Germinal center (tissue), 1 donor: ENCODE measurements at places on chromosomes 1 and 21.
A peak's percentile ranks its signal among the peaks of the same experiment; 100 is the strongest.

GRCh38 chr21:36783612-36784374, 84.9 kb downstream of the SIM2 start:
- DNase-seq, result no peak

DNA sequence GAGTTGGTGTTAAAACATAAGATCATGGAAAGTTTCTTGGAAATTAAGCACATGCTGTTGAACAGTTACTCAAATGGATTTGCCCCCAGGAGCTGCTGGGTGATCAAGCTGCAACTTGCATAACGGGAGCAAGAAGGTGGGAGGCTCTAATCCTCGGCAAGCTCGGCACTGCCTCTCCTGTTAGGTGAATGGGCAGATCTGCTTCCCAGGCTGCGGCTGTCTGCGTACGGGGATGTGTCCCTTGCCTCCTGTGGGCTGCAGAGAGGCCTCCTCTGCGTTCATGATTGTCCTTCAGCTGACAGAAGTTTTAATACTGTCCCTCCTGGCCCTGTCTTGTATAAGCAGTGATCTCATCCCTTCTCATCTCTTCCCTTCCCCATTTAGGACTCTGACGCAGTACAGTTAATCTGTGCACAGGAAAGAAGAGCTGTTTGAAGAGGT, 36.7 kb downstream of the ATP1A1 start:
- no peak for DNase-seq

DNA sequence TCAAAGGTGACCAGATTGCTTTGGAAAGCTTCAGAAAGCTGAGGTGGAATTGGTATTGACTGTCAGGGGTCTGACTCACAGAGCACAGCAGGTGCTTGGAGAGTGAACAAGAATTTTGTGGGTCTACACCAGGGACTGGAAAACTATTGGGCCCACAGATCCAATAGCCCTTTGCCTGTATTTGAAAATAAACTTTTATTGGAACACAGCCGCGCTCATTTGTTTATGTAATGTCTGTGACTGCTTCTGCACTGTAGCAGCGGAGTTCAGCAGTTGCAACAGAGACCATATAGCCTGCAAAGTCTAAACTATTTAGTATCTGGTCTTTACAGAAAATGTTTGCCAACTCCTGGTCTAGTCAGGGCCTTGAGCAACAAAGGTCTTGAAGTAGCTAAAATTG, 315.6 kb downstream of the NFIA start:
- no peak for DNase-seq

- DNase-seq, result no peak
Observed at GRCh38 chr1:31393463-31393862, 19.6 kb upstream of the SERINC2 start.

DNA sequence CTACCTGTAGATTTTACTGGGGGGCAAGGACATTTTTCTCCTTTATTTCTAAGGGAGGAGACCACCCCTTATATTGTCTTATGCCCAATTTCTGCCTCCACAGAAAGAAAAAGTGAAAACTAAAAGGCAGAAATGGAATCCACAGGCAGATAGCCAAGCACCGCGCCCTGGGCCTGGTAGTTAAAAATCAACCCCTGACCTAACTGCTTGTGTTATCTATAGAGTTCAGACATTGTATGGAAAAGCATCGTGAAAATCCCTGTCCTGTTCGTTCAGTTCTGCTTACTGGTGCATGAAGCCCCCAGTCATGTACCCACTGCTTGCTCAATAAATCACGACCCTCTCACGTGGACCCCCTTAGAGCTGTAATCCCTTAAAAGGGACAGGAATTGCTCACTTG, 33.7 kb upstream of the IL6R start:
- no peak for DNase-seq

DNA sequence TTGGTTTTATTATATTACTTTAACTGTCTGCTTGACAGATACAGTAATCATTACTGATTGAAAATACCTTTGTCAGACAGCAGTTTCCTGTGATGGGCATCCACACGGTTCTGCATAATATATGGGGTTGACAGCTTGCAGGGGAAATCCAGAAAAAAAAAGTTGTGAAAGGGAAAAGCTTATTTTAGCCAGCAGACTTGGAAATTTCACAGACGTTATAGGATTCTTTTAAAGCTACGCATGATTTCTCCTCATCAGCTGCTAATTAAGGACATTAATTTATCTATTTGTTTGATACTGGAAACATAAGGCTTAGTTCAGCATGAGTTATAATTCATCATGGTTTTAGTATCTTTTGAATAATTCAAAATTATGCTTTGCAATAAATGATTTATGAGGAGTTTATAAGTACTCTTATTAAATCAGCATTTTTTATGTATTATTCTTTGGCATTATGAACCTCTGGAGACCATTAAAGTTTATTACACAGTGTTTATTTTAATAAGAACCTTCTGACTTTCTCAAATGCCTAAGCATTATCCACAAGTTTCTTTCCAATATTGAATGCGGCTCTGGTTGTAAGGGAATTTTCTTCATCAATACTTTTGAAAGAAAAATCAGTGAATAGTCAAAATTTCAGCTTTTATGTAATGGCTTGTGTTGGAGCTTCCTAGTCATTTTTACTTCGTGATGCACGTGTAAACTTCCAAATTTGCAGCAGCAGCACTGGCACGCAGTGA, 235.3 kb upstream of the KCNK2 start:
- DNase-seq, result no peak

GRCh38 chr21:44443291-44443890, 11.9 kb upstream of the LRRC3 start:
- DNase-seq, result no peak

- DNase-seq, result peak; percentile 78
Observed at GRCh38 chr1:209755926-209756614, at the start of gene TRAF3IP3. TSS of gene TRAF3IP3 (plus strand) at chr1:209756053. CDS start at chr1:209760040, 3,987 bp downstream.

GRCh38 chr1:60573726-60574409, 500.3 kb upstream of the C1orf87 start:
- no peak for DNase-seq

DNA sequence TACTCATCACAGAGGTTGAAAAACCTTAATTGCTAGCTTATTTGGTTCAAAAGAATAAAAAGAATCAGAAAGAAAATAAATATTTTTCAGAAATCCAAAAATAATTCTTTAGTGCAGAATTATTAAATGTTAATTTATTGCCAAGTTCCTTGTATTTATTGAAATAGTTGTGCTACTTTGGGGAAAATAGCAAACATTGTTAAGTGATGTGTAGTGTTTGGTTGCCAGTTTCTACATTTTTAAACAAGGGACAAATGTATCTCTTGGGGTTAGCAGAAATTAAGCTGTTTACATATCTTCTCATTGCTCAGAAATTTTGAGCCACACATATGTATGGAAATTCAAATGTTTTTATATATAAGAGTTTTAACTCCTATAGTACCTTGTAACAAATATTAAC, 775.0 kb downstream of the USP25 start:
- no peak for DNase-seq

DNA sequence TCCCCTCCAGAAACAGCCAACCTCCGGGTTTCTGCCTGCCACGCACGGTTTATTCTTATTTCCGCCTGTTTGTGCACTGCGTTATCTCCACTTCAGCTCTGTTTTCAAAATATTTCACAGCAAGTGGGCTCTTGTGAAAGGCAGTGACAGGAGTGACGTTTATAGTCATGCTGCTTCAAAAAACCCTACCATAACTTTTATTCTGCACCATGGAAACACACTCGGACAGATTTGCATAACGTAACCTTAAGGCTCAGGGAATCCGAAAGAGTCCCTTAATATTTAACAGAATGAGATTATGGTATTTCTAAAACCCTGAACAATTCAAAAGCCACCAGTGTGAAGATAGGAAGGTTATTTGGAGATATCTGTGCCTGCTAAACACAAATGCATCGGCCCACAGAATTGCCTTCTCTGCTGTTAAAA, 782 bp upstream of the SDE2 start:
- peak; percentile 64 for DNase-seq

DNA sequence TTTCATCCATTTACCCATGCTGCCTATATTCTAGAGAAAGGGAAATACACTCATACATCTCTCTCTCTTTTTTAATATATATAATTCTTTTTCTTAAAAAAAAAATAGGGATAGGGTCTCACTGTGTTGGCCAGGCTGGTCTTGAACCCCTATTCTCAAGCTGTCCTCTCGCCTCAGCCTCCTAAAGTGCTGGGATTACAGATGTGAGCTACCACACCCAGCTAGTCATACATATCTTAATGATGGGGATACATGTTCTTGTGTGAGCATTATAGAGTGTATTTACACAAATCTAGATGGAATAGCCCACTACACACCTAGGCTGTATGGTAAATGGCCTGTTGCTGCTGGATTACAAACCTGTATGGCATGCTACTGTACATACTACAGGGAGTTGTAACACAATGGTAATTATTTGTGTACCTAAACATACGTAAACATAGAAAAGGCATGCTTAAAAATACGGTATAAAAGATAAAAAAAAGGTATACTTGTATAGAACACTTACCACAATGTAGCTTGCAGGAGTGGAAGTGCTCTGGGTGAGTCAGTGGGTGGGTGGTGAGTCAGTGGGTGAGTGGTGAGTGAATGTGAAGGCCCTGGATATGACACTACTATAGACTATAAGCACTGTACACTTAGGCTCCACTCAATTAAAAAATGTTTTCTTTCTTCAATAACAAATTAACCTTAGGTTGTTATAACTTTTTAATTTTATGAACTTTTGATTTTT, 72.9 kb downstream of the IVNS1ABP start:
- DNase-seq, result no peak

DNA sequence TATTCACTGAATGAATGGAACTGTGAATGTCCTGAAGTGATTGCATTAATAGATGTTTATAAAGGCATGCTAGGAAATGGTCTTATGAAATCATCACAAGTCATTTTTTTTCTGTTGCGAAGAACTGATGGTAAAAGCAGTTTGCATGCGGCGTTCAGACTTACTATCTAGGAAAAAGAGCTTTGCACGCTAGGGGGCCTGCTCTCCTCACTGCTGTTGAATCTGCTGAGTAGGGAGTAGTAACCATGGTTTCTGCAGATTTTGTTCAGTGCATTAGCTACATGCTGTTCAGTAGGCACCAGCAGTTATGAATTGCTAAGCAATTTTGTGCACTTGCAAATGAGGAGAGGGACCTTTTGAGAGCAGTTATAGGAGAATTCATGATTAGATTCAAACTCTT, 57.9 kb downstream of the CENPF start:
- no peak for DNase-seq

DNA sequence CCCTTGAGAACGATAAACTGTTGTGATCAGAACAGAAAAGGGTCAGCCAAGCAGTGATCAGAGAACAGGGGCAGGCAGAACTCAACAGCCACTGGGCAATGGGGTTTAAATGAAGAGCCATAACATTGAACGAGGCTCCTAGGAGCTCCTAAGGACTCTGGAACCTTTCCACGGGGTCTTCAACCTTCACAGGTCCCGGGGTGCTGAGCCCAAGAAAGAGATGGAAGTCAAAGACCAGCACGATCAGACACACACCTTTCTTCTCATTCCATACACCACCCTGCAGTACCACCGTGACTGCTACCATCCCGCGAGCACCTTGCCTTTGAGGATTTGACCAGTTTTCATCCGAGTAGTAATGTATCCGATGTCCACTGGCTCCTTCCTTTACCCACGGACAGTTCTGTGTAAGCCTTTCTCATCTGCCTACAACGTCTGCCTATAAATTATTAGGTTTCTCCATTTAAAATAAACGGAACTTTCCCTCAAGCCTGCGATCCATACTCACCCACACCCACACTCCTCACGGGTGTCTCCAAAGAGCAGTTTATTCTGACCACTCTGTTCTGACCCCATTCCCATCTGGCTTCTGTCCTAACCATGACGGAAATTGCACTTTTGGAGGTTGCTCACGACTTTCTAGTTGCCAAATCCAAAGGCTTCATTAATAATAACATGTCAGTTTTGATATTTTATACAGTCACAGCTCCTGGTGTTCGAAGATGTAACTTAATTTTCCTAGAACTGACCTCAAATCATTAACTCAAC, 16.8 kb upstream of the HHAT start:
- no peak for DNase-seq

- no peak for DNase-seq
Observed at GRCh38 chr1:111631502-111631901, 11.9 kb downstream of the RAP1A start.

DNA sequence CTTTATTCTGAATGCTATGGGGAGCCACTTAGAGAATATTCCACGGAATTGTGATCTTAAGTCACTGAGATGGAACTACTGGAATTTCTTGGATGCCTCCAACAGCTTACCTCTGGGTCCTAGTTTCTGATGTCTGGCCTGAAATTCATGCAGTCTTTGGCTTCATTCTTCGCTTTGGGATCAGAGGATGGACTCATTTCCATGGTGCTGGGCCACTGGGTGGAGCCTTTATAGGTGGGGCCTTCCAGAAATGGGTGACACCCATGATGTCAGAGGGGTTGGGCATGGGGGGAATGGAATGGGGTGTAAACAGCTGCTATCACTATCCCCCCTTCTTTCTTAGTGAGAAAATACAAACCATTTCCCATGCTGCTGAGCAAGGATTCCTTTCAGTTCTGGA, 73.7 kb upstream of the FGGY start:
- no peak for DNase-seq

GRCh38 chr1:246533371-246533905, 26.4 kb upstream of the SMYD3 start:
- DNase-seq, result no peak

DNA sequence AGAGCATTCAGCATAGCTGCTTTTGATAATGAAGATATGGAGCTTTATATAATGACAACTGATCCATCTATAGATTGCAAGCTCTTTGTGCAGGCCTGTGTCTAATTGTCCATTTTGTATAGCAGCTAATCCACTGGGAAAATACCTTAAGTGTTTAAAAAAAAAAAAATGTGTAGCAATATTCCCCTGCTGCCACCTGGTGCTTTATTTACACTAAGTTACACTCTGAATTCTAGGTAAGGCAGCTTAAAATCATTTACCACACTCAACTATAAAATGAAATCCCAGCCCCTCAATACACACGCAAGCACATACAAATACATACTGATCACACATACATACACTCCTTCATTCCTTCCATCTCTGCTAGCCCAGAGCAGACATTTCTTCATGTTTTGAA, 49.1 kb upstream of the BCL9 start:
- no peak for DNase-seq

DNA sequence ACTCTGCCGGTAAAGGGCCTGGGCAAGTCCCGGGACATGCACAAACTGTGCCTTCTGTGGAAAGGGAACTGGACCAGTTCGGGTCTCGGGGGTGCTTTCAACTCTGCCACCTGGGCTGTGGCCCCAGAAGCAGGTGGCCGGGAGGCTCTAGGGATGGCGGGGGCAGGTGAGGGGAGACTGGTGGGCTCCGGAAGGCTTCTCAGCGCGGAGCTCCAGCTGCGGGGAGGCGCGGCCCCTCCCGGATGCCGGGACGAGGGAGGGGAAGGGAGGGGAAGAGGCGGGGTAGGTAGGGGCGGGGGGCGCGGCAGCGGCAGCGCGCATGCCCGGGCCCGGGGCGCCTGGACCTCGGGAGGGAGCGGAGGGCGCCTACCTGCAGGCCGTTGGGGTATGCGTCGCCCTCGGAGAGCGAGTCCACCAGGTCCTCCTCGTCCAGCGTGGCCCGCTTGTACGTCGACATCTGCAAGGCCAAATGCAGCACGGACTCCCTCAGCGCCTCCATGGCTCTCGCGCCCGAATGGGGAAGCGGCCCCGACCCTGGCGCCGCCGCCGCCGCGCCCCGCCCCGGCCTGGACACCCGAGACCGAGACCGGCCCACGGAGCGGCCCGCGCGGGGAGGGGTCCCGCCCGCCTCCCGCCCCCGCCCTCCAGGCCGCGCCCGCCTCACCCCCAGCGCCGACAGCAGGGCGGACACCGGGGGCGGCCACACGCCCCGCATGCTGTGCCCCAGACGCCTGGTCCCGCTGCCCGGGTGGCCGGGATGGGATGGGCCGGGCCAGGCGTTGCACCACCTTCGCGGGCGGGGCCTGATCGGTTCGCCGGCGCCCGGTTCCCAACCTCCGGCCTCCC, at the start of gene ECE1:
Gene ECE1, minus strand, starts transcription at position 764 of the 846 bp plus-strand sequence. Its CDS starts 49 bp downstream, at position 715.
- peak; percentile 51 for DNase-seq

GRCh38 chr1:115826628-115827027, 14.3 kb downstream of the NHLH2 start:
- DNase-seq, result no peak
